HL-60 (cell line): ENCODE measurements at places on chromosomes 2 and 18.

DNA sequence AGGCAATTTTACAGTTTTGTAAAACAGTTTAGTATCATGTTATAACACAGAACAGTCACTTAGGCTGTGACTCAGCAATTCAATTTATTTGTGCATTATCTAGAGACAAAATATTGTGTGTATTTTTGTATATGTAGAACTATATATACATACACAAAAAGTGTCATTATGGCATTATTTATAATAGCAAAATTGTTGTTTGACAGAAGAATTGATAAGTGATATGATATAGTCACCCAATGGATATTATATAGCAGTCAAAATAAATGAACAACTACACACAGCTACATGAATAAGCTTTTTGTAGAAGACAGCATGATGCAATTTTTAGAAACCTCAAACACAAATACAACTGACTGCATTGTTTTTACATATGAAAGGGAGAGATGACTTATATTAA, 334.0 kb downstream of the TRIB2 start:
- DNase-seq = no peak

GRCh38 chr2:230713331-230714135, 891 bp downstream of the CAB39 start:
- no peak for DNase-seq

GRCh38 chr2:156890529-156891148, 366.9 kb upstream of the GALNT5 start:
- no peak for DNase-seq

DNA sequence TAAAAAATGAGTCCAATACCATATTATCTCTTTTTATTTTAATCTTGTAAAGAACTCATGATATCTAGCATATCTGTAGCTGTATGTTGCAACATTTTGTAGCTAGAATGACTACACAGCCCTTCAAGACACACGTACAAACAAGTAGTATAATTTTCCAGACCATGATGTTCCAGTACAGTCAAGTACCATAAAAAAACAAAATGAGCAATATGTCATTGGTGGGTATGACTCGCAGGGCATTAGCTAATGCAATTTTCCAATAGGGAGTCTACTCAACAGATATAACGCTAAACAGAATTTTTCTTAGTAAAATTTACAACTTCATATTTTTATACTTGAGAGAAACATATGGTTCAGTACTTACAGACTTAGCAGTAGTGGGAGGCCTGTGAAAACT, 53.6 kb upstream of the UGP2 start:
- no peak for DNase-seq

- no peak for DNase-seq
Observed at GRCh38 chr18:26741048-26741447, 124.5 kb downstream of the AQP4 start.

GRCh38 chr2:10242998-10243925, 59.4 kb upstream of the HPCAL1 start:
- DNase-seq = no peak

- DNase-seq = no peak
Observed at GRCh38 chr2:136932700-136933099, 167.4 kb downstream of the THSD7B start.

- DNase-seq = no peak
Observed at GRCh38 chr2:75007061-75007460, 48.6 kb downstream of the POLE4 start.

DNA sequence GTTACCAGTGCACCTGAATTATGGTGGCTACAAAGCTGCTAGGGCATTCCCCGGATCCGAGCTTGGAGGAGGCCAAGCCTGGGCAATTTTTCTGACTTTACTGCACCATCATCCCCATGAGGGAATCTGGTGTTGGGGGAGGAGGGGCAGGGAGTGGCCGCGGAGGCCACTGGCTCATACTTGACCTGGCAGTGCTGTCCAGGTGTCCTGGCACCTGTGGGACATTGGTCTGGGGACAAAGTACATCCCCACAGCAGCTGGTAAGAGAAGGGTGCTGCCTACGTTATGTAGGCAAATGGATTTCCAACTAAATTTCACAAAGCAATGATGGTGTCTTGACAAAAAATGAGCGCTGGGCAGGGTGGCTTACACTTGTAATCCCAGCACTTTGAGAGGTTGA, 48.3 kb downstream of the KLHL29 start:
- DNase-seq = no peak

DNA sequence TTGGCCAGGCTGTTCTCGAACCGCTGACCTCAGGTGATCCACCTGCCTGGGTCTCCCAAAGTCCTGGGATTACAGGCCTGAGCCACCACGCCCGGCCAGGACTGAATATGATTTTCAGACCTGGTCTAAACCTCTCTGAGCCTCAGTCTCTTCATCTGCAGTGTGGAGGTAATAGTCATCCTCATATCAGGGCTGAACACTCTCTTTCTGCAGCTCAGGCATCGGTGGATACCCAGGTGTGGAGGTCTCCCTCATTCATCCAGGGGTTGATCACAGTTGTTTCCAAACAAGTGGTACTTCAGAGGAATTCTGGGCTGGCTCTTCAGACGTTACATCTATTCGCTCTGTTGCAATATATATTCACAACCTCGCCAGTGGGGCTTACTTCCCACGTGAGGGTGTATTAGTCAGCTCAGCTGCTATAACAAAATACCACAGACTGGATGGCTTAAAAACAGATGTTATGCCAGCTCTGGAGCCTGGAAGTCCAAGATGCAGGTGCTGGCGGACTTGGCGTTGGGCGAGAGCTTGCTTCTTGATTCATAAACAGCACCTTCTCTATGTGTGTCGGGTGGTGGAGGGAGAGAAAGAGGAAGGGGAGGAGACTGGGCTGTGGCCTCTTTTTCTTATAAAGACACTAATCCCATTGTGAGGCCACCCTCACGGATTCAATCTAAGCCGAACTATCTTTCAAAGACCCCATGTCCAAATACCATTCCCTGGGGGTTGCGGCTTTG, 2.9 kb upstream of the MBP start:
- peak; percentile 21 for DNase-seq

GRCh38 chr2:18284331-18284730, 276.1 kb downstream of the RDH14 start:
- DNase-seq = no peak

GRCh38 chr2:86382108-86382507, 44.7 kb upstream of the REEP1 start:
- no peak for DNase-seq

DNA sequence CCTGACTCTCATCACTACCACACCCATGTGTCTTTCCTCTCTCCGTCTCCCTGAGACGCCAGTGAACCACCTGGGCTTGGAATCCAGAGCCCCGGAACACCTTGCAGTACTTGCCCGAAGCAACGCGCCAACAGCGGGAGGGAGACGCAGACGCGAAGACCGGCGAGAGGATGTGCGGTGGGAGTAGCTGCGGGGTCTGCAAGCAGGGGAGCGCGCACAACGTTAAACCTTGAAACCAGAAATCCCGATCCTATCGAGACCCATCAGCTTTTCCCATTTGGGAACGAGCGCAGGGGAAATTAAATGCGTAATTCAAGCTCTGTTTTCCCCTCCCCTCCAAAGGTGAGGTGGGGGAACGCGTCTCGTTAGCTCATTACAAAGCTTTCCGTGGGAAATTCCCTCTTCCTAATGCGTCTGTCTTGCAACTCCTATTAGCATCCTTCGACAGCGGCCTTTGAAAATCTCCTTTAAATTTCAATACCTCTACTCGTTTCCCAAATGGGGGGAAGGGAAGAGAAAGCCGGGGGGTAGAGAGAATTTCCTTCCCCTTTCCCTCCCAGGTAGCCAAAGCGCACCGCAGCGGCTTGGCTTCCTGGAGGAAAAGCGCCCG, 421 bp upstream of the CNTNAP5 start:
- DNase-seq = no peak

DNA sequence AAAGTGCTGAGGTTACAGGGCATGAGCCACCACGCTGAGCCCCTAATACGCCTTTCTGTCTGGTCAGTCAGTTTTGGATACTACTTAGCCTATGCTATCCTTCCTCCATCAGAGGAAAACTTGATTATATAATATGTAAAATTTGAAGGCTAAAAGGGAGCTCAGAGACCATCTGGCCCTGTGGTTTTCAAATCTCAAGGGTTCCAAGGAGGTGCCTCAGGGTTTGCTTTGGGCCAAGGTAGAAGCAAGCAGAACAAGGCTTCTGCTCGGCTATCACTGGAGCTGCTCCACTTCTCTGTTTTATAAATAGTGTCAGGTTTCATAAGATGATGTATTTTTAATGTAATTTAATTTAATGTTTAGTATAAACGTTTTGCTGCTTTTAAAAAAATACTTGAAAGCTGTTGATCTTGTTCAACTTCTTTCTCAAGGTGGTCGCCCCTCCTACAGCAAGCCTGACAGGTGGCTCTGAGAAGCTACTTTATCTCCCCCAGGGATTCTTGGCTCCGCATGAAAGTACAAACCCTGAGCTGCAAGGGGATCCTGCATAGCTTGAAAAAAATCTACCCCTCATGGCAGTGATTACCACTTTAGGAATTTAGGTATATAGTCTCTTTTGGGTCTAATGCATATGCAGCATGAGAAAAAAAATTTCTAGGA, 290.3 kb downstream of the CNTNAP5 start:
- DNase-seq = no peak

- no peak for DNase-seq
Observed at GRCh38 chr2:26136451-26136850, 36.4 kb upstream of the GAREM2 start.

DNA sequence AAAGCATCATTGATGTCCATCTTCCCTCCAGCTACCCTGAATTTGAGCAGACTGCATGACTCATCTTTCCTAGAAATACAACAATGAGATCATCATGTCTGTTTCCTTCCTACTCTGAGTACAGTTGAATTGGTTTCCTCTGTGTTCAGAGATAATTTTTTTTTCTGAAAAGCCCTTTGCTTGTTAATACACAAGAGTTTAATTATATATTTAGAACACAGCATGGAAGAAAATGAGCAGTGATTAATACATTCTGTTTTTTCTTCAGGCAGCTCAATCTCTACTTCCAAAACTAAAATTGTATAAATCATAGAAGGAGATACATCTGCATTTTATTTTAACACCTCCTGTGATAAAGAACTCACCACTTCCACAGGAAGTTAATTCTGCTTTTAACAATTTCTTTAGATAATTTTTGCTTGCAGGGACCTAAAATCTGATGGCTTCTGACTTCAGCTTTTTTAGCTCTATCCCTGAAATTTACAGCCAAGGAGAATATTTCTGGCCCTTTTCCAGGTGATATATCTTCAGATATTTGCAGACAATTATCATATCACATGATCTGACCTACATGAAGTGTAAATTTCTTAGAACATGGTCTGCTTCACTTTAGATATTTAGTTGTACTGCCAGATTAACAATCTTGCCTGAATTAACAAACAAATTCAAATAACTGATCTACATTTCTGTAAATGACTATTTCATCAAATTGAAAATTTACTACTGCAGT, 249.0 kb downstream of the TRIB2 start:
- DNase-seq = no peak

- no peak for DNase-seq
Observed at GRCh38 chr18:49279041-49279440, 181.4 kb downstream of the DYM start.

GRCh38 chr2:203059567-203060240, 45.0 kb downstream of the NBEAL1 start:
- DNase-seq = no peak

DNA sequence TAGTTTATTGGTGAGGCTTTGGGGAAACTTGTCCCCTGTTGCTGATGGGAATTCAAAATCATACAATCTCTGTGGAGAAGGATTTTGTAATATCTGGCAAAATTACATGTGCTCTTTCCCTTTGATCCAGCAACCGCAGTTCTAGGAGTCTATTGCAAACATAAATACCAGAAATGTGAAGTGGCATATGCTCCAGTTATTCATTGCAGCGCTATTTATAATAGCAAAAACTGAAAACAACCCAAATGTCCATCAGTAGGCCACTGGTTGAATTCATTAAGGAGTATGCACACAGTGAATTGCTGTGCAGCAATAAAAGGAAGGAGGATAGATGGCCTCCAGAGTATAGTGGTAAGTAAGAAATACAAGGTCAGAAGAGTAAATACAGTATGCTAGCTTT, 76.5 kb downstream of the HNRNPLL start:
- no peak for DNase-seq

- DNase-seq = no peak
Observed at GRCh38 chr2:197992482-197993133, 188.2 kb downstream of the PLCL1 start.

DNA sequence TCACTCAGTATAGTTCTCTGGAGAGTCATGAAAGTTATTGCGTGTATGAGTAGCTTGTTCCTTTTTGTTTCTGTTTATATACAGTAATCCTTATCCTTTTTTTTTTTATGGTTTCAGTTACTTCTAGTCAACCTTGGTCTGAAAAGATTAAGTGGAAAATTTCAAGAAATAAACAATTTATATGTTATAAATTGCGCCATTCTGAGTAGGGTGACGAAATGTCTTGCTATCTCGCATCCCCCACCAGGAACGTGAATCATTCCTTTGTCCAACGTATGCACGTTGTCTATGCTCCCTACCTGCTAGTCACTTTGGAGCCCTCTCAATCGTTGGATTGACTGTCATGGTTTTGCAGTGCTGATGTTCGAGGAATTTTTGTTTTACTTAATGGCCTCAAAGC, 60.4 kb downstream of the FAM117B start:
- peak; percentile 8 for DNase-seq

- DNase-seq = no peak
Observed at GRCh38 chr2:232363784-232364615, 14.6 kb upstream of the ALPP start.
